NCI-H524 (cell line): ENCODE measurements at places on chromosomes 12 and 14.

GRCh38 chr12:83389237-83389996 is 702.7 kb downstream of the TMTC2 start:
- peak; percentile 19 for DNase-seq

DNA sequence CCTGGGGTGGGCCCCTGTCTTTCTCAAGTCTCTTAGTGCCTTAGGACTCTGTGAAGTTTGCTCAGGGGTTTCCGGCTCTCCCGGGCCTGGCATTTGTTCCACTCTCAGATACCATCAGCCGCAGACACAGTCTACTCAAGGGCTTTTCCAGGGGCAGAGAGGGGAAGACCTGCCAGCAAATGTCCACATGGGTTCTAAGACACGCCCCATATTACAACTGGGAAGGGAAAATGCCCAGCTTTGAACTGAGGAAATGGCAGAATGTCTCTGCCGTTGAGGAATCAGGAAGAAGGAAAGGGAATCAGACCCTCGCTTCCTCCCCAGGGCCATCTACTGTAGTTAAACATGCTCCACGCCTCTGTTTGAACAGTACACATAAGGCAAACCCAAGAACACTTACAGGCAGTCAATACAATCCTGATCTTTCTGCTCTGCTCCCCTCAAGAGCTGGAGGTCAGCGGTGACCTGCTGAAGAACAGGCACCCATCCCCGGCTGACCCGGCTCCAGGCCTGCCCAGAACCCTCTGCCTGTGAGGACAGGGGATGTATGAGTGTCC is 7.9 kb downstream of the CCDC85C start:
- DNase-seq: no peak

DNA sequence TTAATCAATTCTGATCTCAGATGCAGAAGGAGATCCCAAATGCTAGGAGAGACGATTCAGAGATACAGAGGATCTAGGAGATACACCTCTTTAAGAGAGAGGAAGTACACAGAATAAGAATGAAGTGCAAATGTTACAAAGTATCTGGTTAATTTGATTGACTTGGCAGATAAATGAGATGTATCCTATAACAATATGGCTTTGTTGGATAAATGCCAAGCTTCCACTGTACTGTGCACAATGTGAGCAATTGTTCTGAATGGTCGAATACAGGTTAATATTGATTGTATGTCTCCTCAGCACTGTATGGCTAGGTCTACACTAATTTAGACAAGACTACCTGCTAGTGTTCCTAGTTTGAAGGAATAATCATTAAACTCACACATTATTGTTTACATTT is 119.6 kb upstream of the PTPRB start:
- peak; percentile 20 for DNase-seq

GRCh38 chr12:12505544-12506495 is 56.8 kb downstream of the DUSP16 start:
- no peak for DNase-seq

GRCh38 chr12:7369274-7369729 is 65.4 kb downstream of the ACSM4 start:
- no peak for DNase-seq

DNA sequence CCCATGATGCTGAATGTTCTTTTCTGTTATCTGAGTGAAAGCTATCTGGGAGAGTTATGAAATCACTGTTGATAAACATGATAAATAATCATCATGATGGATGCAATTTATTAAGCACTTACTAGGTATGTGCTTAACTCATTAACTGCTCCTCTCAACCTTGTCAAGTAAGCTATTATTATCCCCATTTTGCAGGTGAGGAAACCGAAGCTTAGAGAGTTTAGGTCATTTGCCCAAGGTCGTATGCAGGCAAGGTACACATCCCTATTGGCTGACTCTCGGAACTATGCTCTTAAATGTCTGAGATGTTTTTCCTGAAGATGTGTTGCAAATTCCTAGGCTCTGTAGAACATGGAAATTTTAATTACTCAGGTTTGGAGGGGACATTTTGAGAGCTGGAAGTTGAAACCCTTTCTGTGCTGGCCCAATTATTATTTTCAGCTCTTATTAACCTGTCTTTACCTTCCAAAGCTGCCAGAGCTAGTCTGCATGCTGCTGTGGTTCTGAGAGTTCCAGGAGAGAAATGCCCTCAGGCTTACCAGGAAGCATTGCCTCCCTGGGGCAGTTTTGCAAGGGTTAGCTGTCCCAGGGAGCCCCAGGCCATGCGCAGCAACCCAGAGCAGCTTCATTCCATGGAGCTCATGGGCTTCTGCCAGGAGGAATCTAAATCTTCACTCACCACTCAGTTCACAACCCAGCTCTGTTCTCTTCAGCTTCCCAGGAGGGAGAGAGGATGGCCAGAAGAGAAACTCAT is 55.6 kb upstream of the OAS1 start:
- DNase-seq: no peak

GRCh38 chr14:76267322-76268046 is 108.5 kb upstream of the ESRRB start:
- peak; percentile 73 for DNase-seq

DNA sequence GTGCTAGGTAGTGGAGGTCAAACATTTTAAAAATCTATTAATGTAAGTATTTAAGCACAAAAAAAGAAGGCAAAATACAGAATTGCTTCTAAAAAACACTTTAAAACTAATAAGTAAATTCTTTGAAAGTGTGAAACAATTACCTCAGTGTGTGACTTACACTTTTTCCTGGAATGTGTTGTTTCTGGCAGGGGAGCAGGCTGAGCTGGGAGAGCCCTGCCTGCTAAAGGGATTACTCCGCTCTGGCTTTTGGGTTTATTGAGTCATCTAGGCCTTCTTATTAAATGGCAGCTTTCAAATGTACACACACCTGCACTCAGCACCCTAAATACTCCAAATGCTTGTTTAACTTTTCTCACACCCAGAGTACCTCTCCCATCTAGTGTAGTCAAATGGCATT is 279.8 kb downstream of the AKAP6 start:
- no peak for DNase-seq

DNA sequence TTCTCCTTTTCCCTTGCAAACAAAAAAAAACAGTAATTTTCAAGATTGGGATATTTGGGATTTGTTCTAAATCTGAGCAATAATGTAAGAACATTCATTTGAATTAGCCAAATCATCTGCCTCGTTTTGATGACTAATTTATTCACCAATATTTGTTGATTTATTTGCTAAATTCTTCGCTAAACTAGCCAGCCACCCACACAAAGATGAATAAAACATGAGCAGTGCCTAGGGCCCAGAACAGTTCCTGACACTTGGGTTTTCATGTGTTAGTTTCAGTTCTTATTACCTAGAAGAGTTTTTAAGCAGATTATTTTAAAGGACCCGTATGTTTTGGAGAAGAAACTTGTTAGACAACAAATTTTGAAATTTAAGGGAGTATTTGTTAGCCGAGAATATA is 1.4 kb downstream of the ETNK1 start:
- no peak for DNase-seq

DNA sequence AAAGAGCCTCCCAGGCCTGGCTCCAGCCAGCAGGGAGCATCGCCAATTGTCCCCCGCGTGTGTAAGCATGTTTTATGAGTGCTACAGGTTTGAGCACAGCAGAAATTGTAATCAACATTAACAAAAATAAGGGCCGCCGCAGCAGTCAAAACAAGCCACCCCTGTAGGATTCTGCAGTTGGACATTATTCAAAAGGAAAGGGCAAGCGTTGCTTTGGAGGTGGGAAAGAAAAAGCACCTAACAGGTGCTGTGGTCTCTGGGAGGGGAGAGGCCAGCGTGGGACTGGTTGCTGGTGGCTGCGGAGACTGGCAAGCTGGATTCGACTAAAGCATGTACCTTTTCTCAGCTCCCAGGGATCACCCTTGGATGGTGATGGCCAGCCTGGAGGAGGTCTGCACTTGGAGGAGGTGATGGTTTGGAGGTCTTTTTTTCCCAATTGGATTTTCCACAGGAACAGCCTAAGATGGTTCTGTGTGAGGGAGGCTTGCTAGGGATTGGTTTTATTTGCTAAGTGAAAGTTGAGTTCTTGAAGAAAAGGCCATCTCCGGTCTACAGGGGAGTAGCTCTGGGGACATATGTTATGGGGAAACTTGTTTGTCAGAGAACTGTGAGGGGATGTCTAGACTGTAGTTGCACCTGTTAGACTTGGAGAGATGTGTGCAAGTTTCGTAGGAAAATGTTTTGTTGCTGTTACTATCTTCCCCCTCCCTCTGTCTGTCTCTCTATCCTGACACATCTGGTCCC is 2.0 kb downstream of the DYRK2 start:
- no peak for DNase-seq

DNA sequence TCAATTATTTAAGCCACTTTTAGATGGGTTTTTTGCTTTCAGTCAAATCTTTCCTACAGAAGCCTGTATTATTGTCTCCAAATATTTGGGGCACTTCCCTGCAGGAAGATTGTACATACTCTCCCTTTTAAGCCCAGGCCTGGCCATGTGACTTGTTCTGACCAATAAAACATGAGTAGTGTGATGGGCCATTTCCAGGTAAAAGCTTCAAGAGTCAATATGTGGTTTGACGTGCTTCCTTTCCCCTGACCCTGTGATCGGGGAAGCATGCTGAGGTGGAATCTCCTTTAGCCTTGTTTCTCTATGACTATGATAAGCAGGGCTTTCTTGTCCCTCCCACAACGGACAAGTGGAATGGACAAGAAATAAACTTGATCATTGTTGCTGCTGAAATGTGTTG is 14.2 kb upstream of the NIN start:
- no peak for DNase-seq

DNA sequence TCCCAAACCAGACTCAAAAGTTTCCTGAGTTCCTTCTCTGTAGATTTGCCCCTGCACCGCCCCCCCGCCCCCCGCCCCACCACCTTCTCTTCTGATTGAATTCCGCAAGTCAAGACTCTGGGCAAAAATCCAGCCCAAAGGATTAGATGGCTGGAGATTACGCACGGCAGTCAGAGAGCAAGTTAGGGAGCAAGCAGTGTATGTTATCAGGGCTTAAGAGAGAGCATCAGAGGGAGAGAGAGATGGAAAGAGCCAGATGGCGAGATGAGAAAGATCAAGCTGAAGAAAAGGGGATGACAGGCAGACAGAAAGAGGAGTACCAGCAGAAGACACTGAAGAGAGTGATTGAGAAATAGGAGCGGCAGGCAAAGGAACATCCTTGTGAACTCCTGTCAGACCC is 13.9 kb upstream of the ANKRD33 start:
- DNase-seq: peak; percentile 93

GRCh38 chr14:67411820-67412421 is at the start of gene PLEK2:
PLEK2 (minus strand) TSS chr14:67412165; CDS start chr14:67412059, 106 bp downstream.
- DNase-seq: no peak

DNA sequence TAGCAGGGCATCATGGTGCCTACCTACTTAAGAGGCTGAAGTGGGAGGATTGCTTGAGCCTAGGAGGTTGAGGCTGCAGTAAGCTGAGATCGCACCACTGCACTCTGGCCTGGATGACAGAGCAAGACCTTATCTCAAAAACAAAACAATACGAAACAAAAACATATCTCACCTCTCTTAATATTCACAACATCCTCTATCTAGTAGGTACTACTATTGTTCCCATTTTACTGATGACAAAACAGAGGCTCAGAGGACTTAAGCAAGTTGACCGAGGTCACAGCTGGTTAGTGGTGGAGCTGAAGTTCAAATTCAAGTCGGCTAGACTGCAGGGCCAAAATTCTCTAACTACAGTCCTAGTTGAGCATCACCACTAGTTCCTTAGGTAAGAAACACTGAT is 172.3 kb upstream of the EEA1 start:
- no peak for DNase-seq

DNA sequence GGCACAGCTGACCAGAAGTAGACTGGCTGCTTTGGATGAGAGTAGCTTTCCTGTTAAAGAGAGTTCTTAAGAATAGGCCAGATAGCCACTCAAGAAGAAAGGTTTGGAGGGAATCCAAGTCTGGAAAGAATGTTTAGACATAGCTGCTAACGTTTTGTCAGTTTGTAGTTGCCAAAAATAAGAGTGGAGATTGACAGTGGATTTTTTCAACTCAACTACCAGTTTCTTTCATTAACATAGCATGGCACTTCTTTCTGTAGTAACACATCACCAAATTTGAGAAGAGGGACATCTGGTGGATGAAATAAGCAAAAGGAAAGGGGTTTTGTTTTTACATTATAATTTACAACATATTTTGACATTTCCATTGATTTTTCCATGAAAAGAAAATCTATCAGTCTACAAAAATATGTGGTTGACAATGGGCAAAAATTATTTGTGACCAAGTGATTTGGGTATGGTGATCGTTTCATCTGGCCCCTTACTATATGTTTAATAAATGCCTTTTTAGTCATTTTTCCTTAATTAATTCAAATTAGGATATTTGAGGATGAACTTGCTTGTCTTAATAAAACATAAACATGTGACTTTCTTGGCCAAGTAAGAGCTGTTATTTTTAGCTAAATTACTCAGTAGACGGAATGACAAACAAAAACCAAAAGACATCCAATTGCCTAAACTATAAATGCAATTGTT is 71.1 kb downstream of the PTPRR start:
- peak; percentile 22 for DNase-seq

DNA sequence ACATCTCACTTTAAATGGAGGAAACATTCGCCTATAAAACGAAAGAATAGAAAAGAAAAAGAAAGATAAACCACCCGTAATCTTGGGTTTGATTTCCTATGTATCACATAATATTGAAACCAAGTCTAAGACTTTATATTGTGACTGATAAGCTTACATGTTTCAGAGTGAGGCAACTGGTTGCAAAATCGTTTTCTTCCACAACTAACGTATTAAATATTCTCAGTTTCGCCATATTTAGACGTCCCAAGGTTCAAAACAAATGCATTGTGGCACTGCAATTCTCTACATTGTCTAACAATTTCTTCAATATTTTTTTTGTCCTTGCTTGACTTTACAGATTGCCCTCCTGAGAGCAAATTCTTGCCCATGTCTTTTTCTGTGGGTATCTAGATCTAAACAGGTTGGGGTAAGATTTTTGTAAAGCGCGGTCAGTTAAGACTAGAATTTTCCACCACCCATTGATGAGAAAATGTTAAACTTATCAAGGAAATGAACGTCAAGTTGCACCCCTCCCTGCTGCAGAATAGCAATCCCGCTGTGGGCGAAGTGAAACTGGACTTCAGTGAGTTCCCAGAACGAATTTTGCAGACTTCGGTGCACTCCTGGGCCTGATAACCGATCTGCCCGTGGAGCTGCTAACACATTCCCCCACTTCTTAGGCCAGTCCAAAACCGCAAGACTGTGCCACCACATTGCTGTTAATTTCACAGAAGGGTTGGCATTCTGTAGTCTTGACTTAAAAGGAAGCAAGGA is 2.7 kb downstream of the TBX3 start:
- DNase-seq: no peak

GRCh38 chr12:132559652-132560363 is 50.6 kb downstream of the LRCOL1 start:
- peak; percentile 27 for DNase-seq

GRCh38 chr14:87030197-87030596 is 962.8 kb downstream of the GALC start:
- DNase-seq: no peak

DNA sequence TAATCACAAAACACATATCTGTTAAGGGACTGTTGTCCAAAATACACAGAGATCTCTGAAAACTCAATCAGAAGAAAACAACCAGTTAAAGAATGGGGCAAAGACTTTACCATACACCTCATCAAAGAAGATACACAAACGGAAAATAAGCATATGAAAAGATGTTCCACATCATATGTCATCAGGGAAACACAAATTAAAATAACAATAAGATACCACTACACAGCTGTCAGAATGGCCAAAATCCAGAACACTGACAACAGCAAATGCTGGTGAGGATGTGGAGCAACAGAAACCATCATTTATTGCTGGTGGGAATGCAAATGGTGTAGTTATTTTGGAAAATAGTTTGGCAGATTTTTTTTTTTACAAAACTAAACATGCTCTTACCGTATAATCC is 220.5 kb upstream of the FOXN3 start:
- no peak for DNase-seq

- DNase-seq: no peak
These were observed 7.4 kb downstream of the SCARB1 start for GRCh38 chr12:124856132-124856841.
